ENCODE measurements at places on chromosomes 6 and 20.
A peak's percentile ranks its signal among the peaks of the same experiment; 100 is the strongest.

DNA sequence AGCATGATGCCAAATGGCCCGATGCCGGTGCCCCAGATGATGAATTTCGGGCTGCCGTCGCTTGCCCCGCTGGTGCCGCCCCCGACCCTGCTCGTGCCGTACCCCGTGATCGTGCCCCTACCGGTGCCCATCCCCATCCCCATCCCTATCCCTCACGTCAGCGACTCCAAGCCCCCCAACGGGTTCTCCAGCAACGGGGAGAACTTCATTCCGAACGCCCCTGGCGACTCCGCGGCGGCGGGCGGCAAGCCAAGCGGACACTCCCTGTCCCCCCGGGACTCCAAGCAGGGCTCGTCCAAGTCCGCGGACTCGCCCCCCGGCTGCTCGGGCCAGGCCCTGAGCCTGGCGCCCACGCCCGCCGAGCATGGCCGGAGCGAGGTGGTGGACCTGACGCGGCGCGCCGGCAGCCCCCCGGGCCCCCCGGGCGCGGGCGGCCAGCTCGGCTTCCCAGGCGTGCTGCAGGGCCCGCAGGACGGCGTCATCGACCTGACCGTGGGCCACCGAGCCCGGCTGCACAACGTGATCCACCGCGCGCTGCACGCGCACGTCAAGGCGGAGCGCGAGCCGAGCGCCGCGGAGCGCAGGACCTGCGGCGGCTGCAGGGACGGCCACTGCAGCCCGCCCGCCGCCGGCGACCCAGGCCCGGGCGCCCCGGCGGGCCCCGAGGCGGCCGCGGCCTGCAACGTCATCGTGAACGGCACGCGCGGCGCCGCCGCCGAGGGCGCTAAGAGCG is 144.6 kb downstream of the SOBP start:
- peak; percentile 13 for DNase-seq

- DNase-seq: no peak
These were observed 741.4 kb upstream of the MAP3K7 start for GRCh38 chr6:91328241-91328640.

- no peak for DNase-seq
These were observed 37.7 kb upstream of the PXDC1 start for GRCh38 chr6:3789018-3789895.

- DNase-seq: peak; percentile 2
These were observed 269.1 kb downstream of the PHF3 start for GRCh38 chr6:63904650-63905248.

DNA sequence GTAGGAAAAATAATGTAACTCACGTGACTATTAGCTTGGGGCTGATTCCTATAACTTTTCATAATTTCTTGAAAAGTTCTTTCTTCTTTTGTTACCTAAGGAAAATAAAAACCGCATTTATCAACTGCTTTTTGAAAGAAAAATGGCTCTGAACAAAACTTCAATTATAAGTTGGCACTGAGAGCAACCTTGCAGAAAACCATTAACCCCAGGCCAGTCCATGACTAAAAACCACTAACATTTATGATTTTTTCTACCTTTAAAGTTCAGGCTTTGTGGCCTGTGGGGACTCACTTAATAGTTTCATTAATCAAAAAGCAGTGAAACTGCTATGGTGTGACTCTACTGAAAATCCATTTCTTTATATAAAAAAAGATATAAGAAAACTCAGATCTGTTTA is 69.1 kb upstream of the SAMHD1 start:
- DNase-seq: no peak

DNA sequence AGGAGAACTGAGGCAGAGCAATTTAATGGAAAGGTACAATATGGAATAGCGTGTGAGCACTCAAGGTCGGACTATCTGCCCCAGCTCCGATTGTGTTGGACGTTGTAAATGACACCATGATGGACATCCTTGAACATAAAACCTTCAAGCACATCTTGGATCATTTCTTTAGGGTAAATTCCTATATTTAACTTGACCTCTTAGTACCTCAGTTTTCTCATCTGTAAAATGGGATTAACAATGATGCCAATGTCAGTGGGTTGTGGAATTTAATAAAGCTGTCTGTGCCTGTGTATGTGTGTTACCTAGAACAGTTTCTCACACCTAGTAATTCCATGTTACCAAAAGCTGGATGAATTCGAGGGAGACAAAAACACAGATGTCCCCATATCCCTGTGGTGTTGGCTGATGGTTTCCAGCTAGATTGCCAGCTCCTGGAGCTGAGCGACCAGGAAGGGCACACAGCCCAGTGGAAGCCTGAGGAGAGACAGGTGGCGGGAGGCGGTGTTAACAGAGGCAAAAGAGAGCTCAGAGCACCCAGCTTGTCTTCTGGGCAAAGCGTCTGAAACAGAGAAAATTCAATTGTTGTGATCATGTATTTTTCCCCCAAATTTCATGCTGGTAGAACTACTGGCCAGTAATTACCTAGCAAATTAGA is 32.6 kb downstream of the MDFI start:
- no peak for DNase-seq

GRCh38 chr6:165660857-165661663 is 2.0 kb downstream of the PDE10A start:
- DNase-seq: no peak

DNA sequence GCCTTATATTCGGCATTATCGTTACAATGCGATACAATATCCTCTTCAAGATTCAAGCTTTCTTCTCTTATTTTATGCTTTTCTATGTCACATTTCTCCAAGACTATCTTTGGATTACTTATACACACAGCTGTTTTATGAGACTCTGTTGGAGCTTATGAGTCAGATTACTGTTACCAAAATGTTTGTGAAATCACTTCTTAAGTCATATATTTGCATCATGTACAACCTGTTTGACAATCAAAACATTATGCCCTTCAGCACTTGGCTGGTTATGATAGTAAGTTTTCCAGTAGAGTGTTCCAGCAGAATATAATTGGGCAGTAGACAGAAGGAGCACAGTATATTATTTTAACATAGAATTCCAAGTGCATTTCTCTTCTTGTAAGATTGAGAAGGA is 35.2 kb downstream of the BMP6 start:
- DNase-seq: no peak

GRCh38 chr6:11538819-11539468 is 1.4 kb downstream of the TMEM170B start:
- DNase-seq: peak; percentile 11

DNA sequence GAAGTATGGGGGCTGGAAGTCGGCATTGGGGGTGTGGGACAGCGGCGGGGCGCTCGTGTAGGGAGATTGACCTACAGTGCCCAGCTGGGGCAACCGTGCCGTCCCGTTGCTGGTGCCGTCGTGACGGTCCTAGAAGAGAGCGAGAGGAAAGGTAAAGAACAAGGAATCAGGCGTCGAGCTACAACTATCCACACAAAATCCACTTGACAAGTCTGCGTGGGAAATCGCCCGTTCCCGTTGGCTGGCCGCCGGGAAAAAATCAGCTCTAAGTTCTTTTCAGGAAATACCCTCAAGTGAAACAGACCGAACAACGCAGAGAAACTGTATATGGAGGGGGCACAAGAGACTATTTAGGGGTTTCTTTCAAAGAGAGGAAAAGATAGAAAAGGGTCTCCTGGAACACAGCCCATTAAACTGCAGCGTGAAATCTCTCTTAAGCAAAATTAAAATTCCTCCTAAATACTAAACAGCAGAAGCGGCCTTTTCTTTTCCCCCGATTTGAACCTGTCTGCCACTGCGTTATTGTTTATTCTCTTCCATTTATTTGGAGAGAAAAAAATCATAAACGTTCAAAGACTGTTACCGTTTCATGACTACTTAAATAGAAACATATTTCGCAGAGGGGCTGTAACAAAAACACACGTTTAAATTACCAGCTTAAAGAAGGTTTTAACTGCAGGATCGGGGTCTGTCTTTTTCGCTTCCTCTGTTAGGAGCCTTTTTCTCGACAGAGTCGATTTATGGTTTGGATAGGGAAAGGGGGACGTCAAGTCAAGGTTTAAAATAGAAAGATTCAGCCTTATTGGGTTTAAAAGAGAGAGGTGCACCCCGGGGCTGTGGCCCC is 4.4 kb downstream of the TFAP2A start:
- DNase-seq: no peak

DNA sequence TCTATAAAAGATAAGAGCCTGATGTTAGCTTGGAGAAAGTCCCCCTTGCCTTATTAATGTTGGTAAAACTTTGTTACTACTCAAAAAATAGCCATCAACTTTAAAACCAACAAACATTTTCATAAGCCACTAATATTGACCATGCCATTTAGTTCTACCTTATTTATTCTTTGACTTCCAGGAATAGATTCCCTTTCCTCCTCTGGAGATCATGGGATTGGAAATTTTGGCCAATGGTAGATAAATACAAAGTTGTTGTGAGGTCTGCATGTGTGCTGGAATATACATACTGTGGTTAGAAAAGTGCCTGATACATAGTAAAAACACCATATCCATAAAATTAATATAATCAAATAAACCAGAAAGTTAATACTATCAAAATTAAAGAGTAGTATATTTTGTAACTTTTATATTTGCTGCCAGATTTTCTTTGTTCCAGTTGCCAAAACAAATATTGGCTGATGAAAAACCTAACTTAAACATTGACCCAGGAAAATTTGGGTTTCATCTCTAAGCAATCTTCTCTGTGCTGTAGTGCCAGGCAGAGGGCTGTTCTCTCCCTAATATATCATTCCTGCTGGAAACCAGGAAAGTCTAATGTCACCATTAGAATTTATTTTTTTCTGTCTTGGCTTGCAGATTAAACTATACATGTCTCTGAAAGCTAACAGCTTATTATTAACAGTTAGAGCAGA is 169.1 kb downstream of the NKAIN2 start:
- DNase-seq: no peak

- DNase-seq: no peak
These were observed 121.6 kb upstream of the ECI2 start for GRCh38 chr6:4256969-4257368.

GRCh38 chr6:93393554-93394074 is 25.7 kb downstream of the EPHA7 start:
- no peak for DNase-seq

GRCh38 chr6:287489-287860 is 4.8 kb upstream of the DUSP22 start:
- DNase-seq: no peak

GRCh38 chr6:15569035-15569995 is 93.5 kb downstream of the DTNBP1 start:
- DNase-seq: no peak

- DNase-seq: no peak
These were observed 507.3 kb upstream of the ARID1B start for GRCh38 chr6:156269751-156270369.

- DNase-seq: peak; percentile 59
These were observed 1.5 kb upstream of the CRIP3 start for GRCh38 chr6:43310134-43310533.

DNA sequence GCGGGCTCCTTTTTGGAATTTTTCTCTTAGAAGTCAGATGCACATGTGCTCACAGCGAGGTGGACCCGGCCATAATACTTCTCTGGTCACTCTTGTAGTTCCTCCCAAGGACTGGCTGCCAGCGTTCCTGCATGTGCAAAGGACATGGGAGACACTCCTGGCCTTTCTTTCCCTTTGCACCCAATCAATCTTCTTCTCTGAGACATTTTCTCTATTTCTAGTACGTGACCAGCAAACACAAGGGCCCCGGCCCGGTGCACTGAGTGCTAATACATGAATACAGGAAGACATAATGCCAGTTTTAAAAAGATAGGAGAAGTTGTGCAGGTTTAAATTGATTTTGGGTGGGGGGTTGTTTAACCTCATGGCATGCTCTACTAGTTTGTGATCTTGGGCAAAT is 233.6 kb downstream of the SMOC2 start:
- DNase-seq: no peak

- no peak for DNase-seq
These were observed 183.2 kb downstream of the DLL1 start for GRCh38 chr6:170107606-170108222.

GRCh38 chr6:47743744-47744143 is 38.1 kb upstream of the OPN5 start:
- DNase-seq: no peak

DNA sequence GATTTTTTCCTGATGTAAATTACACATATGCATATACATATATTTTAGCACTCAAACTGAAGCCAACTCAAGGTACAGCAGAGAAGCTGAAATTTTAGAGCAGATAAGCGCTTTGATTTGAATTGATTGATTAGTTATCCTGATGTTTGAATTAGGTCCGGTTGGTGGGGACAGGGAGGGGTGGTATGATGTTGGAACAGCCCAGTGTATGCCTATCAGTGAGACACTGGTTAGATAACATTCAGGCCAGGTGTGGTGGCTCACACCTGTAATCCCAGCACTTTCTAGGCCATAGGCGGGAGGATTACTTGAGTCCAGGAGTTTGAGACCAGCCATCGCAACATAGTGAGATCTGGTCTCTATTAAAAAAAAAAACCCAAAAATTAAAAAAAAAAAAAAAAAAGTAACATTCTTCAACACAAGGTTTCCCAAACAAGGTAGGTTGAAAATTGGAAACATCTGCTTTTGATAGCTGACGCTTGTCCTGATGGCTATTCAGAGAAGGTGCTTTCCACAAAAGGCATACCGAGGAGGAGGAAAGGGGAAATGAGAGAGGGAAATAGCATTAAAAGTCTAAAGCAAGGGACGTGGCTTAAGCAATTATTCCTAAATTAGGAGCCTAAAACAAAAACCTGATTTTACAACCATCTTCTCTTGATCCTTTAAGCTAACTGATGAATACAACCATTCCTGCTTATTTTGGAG is 288.4 kb upstream of the JARID2 start:
- peak; percentile 75 for DNase-seq

GRCh38 chr6:5471637-5472398 is 210.5 kb downstream of the FARS2 start:
- DNase-seq: no peak

DNA sequence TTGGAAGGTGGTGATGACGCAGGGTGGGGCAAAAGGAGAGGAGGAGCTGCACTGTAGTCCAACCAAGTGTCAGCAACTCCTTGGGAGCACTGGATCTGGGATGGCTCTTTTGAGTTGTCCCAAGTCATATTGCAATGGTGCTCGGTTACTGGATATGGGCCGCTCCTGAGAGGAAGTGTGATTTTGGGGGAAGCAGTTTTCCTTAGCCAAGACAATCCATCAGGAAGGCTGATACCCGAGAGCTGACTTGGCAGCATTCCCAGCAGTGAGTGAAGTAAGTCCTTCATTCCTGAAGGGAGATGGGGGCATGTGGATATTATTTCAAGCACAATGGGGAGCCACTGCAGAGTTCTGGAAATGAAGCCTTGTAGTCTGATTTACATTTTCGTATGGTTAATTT is 354.1 kb downstream of the RFPL4B start:
- no peak for DNase-seq
